ENCODE measurements at places on chromosomes 7 and 10.

DNA sequence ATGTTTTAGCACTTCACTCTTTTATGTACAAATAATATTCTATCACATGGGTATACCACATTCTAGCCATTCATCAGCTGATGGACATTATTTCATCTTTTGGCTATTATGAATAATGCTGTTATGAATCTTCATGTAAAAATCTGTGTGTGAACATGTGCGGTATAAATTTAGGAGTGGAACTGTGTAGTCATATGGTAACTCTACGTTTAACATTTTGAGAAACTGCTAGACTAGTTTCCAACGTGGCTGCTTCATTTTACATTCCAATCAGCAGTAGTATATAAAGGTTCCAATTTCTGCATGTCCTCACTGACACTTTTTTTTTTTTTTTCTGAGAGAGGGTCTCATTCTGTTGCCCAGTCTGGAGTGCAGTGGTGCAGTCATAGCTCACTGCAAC lies 8.3 kb downstream of the RAMP3 start:
- DNase-seq, result no peak

GRCh38 chr7:75010036-75010435 lies 45.5 kb downstream of the CASTOR2 start:
- no peak for DNase-seq

DNA sequence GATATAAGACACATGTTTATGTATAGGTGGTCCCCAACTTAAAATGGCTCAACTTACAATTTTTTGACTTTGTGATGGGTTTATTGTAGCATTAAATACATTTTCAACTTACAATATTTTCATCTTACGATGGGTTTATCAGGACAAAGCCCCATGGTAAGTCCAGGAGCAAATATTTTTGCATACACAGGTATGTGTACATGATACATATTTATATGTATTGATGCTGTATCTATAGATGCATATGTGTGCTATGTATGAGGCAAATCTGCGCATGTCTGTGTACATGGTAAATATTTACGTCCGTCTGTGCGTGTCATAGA lies 664 bp upstream of the UBE3C start:
- no peak for DNase-seq

DNA sequence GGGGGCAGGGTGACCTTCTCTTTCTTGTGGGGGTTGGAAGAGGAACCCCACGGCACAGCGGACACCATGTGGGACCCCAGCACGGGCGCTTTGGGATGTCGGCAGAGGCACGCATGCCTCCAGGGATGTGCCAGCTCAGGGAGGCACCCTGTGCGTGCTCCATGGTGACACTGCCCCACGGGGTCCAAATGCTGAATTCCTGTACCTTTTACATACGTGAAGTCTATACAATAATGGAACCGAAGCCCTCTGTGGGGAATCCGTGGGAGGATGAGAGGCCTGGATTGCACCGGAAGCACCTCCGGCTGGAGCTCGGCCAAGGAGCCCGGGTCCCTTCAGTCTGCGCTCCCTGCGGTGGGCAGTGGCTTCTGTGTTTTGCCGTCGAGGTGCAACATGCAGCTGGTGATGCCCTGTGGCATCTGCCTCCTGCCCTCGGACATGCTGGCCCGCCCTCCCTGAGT lies 524.3 kb downstream of the DNAJB6 start:
- DNase-seq, result no peak

DNA sequence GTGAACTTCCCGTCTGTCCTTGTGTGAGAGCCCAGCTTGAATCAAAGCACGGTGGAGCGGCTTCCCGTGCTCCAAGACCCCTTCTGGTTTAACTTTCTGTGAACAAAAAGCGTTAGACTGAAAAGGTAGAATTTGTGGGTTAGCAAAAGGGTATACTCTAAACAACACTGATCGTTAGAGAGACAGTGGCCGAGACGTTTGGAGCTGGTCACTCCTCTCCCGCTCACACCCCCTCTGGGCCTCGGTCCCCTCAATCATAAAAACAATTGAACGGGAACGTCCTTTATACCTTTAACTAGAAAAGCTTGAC lies 502 bp downstream of the PRKRIP1 start:
- DNase-seq, result no peak

DNA sequence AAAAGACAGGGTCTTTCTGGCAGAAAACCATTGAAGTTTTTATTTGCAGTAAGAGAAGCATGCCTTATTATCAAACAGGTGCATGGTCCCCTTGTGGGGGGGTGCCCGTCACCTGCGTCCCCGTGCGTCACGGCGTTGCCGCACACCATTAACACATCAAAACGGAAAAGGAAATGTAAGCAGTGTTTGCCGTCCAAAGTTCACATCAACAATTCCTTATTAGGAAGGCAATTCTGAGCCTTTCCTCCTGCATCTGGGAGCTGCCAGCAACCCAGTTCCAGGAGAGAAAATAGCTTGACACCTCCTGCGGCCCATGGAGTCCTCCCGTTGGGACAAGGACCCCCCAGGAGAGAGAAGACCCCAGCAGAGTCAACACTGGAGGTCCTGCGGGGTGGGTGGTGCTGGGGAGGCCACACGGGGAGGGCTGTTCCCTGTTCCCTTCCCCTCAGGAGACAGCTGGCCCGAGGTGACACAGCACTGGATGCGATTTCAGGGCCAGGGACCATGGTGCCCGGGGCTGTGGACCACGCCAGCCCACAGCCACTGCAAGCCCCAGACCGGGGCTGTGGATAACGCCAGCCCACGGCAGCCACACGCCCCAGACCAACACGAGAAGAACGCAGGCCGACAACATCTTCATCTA lies 39.5 kb downstream of the DIP2C start:
- DNase-seq, result no peak

DNA sequence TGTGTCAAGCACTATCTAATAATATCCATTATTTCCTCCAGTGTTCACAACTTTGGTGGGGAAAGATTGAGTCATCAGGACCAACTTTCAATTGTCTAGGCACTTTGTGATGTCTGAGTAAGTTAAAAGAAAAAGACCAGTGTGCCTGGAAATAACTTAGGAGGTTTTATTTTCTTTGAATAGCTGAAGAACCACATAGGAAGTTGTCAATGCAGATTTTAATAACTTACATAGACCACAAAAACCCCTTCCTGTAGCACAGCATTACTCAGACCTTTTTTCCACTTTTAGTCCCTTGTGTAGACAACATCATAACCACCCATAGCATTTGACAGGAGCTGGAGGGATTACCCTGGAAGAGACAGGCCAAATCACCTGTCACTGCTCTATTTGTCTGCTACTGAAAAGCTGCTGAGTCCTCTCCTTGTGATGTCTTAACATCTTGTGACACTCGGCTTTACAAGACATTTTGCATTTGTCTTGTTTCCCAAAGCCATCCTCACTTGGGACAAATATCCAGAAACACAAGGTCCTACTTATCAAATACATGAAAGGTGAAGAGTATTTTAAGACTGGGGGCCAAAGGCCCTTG lies 241.5 kb upstream of the PTER start:
- DNase-seq, result no peak

GRCh38 chr7:30019387-30019786 lies 7.1 kb downstream of the FKBP14 start:
- no peak for DNase-seq

DNA sequence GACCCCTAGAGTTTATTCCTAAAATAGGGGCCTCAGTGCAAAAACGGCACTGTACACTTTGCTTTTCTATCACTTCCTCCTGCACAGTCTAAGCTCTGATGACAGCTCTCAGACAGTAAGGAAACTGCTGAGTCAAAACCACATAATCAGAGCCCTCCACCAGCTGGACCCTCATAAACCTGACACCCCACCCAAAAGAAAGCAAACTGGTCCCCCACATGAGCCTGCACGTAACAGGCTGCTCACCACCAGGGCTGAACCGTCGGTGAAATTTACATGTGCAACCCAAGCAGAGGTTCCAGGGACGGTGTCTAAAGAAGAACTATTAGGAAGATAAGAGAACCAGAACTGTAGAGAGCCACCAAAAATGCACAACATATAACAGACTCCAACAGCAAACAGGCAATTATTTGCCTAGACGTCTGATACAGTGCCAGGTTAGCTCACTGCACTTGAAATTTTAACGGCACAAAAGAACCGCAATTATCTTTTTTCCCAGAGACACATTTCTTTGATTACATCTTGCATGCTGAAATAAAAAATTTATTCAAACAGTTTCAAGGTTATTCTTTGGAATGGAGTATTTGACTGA lies 19.6 kb downstream of the SGMS1 start:
- peak; percentile 67 for DNase-seq

Data from NCI-H1694 treated with DMSO at 0.1 percent for 48 hours (cell line).